Aorta (tissue), 5 donors: ENCODE measurements at places on chromosomes 4 and X.
A peak's percentile ranks its signal among the peaks of the same experiment; 100 is the strongest.

- no peak for DNase-seq
These were observed 8.2 kb downstream of the ODAPH start for GRCh38 chr4:75564023-75564422.

GRCh38 chr4:157075401-157075800 lies 549 bp upstream of the GLRB start:
- DNase-seq, result no peak

GRCh38 chr4:145487631-145488030 lies 6.0 kb downstream of the SMAD1 start:
- no peak for DNase-seq

GRCh38 chr4:141002323-141002805 lies 130.9 kb downstream of the RNF150 start:
- DNase-seq, result no peak

- no peak for DNase-seq
These were observed 17.8 kb upstream of the MAN2B2 start for GRCh38 chr4:6557185-6557584.

DNA sequence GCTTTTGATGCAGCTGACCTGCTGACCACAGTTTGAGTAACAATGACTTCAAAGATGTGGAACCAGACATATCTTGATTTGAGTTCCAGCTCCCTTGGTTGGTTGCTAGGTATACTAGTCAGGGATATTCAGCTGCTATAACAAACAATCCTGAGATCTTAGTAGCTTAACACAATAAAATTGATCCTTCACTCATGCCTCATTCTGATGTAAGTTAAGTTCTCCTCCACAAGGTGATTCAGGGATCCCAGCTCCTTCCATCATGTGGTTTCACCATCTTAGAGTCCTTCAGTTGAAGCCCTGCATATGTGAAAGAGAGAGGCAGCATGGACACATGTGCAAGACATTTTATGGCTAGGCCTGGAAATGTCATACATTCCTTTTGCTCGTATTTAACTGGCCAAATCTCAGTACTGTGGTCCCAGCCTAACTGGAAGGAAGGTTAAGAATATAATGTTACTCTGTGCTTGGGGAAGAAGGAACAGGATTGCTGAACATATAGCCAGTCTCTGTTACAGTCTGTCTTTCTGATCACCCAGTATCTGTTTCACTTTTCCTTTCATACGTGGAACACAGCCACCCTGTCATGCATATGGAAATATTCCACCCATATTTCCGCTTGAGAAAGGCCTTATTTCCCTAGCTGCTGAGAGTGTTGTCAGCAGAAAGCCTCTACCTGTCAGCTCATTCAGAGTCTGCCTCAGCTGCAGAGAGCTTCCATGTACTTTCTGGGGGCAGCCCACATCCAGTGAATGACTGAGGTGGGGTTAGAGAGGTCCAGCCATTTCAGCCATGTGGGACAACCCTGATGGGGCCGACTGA lies 7.1 kb downstream of the SMIM9 start:
- DNase-seq, result no peak

GRCh38 chr4:73609706-73610105 lies 10.5 kb downstream of the RASSF6 start:
- DNase-seq, result no peak

DNA sequence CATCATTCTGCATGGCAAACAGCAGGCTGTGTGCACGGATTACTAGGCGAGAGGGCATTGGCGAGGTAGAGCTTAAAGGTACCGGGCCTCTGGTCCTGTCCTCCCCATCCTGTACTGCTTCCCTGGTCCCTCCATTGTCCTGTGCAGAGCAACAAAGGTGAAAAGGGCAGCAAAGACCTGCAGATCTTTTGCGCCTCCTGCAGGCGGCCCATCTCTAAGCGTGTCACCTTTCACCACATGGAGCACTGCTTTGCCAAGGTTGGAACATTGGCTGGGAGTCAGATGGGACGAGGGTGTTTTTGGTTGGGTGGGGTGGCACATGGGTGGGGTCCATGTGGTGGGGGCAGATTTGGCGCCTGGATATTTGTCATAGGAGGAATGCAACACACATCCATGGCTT lies 64.7 kb upstream of the UXT start:
- no peak for DNase-seq

DNA sequence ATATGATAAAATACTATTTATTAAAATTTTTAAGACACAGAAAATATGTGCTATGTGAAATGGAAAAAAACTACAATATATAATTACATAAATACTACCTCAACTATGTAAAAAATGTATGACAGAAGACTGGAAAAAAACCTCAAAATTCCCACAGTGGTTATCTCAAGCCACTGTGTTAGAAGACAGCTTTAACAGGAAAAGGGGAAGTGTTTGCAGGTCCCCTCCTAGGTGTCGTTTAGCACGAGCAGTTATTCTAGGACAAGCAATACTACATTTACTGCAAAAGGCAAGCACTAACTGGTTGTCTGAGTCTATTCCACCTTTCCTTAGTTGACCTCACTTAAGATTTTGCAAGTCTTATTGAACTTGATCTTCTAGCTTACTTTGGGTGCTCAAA lies 44.9 kb upstream of the PHF8 start:
- no peak for DNase-seq

GRCh38 chr4:112857461-112857860 lies 192.0 kb upstream of the ANK2 start:
- DNase-seq, result no peak

DNA sequence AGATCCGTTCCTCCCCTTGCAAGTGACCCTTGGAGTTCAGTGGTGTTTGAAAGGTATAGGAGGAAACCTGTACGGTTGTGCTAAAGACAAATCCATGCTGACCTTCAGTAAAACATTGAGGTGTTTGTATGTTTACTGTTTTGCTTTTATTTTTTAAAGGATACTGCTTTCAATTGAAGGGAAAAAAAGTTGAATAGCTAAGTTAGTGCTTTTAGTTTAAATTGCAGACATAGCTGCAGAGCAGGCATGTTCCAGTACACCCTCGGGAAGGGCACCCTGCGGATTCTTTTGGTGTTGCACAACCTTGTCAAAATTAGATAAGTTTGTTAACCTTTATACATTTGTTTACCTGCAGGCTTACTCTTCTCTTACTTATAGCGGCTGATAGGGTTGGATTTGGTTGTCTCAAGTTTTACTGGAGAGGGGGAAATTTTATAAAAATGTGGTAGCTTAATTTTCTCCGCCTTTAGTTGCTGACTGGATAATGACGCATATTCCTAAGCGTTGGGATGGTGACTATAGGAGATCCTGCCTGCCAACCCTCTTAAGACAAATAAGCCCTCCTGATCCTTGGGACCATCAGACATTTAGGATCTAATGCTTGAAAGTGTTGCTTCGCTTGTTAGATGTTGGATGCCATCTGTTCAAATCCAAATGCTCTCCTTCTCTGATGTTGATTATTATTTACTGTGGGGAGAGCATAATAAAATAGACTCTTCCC lies 2.0 kb downstream of the RAPGEF2 start:
- DNase-seq, result no peak

DNA sequence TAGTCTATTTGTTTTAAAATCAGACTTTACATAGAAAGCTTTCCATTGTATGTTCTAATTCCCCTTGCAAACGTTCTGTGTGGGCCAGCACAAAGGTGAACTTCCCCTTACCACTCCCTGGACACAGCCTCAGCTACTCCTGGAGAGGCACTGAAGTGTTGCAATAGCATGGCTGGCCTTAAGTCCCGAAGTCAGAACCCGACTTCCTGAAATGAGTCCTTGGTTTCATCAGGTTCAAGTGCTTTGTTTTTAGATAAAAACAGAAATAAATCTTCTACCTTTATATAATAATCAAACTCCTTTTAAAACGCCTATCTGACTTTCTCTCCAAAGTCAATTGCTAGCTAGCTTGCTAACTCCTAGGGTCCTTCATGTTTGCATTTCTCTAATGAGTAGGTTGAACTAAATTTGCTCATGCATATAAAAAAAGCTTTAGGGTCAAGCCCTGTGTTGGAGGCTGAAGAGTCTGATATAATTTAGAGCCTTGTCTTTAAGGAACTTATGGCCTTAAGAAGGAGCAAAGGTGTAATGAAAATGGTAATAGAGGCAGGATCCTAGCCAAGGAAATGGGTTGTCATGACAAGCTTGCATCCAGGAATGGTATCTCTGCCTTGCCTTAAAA lies 9.0 kb downstream of the BMP3 start:
- DNase-seq, result no peak

DNA sequence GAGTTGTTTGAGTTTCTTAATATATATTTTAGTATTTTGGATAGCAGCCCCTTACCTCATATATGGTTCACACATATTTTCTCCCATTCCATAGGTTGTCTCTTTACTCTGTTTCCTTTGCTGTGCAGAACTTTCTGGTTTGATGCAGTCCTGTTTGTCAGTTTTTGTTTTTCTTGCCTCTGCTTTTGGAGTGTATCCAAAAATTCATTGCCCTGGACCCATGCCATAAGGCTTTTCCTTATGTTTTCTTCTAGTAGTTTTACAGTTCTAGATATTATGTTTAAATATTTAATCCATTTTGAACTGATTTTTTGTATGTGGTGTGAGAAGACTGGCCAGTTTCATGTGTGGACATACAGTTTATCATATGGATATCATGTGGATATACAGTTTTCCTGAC lies 58.5 kb upstream of the NUDT6 start:
- DNase-seq, result no peak

- no peak for DNase-seq
These were observed 383.3 kb downstream of the BCOR start for GRCh38 chrX:39714471-39714870.

GRCh38 chr4:152937336-152938236 lies 1.5 kb downstream of the FHDC1 start:
- DNase-seq, result peak; percentile 79

DNA sequence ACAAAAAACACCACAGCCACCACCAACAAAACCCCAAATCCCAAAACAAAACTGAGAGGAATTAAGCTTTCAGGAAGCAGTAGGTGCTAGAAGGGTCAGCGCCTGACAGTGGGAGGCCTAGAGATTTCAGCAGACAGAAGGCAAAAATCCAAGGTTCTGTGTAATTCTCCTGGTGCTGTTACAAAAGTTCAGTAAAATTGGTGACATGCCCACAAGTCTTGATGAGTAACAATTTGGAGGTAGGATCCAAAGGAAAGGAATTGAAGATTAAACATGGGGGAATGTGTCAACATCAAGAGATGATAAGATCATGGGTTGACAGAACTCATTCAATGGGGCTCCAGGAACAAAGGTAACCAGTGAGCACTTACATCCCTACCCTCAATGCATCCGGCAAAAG lies 653.8 kb upstream of the CPEB2 start:
- no peak for DNase-seq

DNA sequence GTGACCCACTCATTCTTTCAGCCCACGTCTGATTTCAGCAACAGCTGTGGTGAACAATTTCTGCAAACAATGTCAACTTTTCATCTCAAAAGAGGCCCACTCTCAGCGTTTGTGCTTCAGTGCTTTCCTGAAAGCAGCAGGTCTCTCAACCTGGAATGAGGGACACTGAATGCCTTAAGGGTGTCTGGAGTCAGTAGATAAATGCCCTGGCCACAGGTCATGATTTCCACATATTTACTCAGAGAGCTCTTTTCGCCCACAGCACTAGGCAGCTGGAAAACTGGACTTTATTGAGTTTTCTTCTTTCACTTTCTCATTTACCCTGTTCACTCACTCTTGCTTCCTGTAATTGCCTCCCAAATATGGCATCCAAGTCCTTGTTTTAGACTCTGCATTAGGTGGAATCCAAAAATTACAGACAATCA lies 52.8 kb downstream of the NPFFR2 start:
- no peak for DNase-seq

GRCh38 chrX:46666831-46667230 lies 92.1 kb downstream of the SLC9A7 start:
- DNase-seq, result no peak

DNA sequence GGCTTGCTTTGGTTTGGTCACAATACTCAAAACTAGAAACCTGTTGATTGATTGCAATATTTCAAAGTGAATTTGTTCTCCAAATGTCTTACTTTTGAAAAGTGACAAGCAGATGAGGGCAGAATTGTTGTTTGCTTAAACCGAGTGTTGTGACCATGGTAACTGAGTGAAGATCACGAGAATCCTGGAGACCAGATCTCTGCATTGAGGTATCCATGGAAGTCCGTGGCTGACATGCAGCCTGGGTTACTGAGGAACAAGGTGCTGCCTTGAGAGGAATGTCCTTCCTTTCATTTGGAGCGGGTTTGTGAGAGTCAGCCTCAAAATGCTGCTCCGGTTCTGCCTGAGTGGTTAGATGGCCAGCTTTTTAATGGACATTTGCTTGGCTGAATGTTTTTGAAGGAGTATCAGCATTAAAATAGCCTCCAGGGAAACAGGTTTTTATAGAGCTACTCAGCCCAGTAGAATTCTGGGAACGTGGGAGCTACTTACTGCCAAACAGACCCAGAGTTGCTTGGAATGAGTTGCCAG lies 31.3 kb downstream of the NYX start:
- DNase-seq, result no peak

GRCh38 chr4:11710453-11711093 lies 281.9 kb upstream of the HS3ST1 start:
- DNase-seq, result no peak

DNA sequence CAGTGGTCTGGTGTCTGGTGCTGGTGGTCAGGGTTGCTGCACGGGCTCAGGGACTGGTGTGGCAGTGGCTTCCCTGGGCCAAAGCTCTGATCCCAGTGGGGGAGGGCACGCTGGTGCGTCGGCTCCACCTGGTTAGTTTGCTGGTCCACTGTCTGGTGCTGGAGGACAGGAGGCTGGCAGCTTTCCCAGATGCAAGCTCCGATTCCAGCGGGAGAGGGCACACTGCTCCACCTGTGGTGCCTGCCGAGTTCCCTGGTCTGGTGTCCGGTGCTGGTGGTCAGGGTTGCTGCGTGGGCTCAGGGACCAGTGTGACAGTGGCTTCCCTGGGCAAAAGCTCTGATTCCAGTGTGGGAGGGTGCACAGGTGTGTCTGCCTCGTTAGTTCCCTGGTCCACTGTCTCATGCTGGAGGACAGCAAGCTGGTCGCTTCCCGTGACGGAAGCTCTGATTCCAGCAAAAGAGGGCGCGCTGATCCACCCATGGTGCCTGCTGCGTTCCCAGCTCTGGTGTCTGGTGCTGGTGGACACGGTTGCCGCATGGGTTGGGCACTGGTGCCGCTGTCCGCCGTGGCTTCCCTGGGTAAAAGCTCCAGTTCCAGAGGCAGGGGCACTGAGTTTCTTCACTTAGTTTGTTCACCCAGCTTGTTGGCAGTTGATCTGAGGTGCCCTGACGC lies 5.8 kb downstream of the VMA21 start:
- no peak for DNase-seq

DNA sequence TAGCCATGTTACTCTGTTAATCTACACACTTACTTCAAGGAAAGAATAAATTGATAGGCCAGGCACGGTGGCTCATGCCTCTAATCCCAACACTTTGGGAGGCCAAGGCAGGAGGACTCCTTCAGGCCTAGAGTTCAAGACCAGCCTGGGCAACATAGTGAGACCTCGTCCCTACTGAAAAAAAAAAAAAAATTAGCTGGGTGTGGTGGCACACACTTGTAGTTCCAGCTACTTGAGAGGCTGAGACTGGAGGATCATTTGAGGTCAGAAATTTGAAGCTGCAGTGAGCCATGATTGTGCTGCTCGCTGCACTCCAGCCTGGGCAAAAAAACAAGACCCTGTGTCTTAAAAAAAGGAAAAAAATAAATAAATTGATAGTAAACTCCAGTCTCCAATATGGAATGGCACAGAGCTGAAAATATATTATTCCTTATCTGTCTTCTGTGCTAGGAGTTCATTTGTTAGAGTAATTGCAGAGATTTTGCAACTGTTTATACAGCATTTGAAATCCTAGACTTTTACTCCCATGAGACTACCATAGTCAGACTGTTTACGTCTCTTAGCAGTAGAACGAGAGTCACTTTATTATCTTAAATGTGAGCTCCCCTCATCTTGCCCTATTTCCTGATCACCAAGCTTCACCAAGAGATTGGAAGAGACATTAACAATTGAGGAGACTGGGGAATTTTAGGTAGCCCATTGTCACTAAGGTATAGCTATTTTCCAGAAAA lies 18.8 kb upstream of the TMEM131L start:
- DNase-seq, result no peak
